ENCODE measurements at places on chromosomes 12 and 14. TPM values are rescaled to one million over a fixed set of nuclear protein-coding genes. Genes with fewer than 3 reads are reported as not detected.

DNA sequence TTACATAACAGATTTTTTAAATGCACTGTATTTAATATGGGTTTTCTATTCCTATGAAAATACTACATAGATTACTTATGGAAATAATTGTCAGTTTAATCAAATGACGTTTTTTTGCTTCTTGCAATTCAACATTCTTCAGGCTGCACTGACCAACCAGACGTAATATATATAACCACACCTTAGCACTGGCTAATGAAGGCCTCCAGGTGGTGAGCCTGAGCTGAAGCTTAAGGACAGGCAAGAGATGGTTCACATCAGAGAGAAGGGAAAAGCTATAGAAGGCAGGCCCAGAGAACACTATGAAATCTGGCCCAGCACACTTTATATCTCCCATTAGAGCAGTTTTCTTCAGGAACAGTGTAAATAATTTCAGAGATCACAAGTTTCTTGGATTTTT is 2.8 kb upstream of the MDGA2 start:
- no peak for DNase-seq

DNA sequence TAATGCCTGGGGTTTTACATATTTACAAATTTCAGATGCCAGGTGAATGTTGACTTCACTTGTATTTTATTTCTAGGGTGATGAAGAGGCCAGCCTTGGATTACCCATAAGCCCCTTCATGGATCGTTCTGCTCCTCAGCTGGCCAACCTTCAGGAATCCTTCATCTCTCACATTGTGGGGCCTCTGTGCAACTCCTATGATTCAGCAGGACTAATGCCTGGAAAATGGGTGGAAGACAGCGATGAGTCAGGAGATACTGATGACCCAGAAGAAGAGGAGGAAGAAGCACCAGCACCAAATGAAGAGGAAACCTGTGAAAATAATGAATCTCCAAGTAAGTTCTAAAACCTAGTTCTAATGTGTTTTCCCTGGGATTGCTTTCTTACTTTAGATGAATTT is 41.3 kb upstream of the SLCO1C1 start:
- no peak for DNase-seq

GRCh38 chr12:72540811-72541210 is 268.6 kb downstream of the TRHDE start:
- DNase-seq: no peak

- DNase-seq: no peak
Measured at GRCh38 chr14:105223260-105223659, 25.1 kb upstream of the BTBD6 start.

The GLI1 gene
- total RNA-seq: 0.13 TPM

The RNASE7 gene
- 0.39 TPM for total RNA-seq

The NEUROD4 gene
- total RNA-seq: not detected

The LTBR gene
- 161 TPM for total RNA-seq

All from mesenteric fat pad (tissue), 1 donor.